Activated CD8-positive, alpha-beta T cell treated with anti-CD3 and anti-CD28 coated beads for 36 hours (primary cell): ENCODE measurements at places on chromosomes 3 and 15. TPM values are rescaled to one million over a fixed set of nuclear protein-coding genes. Genes with fewer than 3 reads are reported as not detected.
A peak's percentile ranks its signal among the peaks of the same experiment; 100 is the strongest.

Gene FSTL1
- total RNA-seq, result 1.0 TPM

Gene CCR8
- 0.34 TPM for total RNA-seq

Gene HTR3C
- total RNA-seq, result not detected

GRCh38 chr15:71011503-71012155 is 103.6 kb upstream of the THSD4 start:
- no peak overlapping the region for H3K4me3 ChIP-seq
- H3K27me3 ChIP-seq, result peaks cover 13% of the 10 kb centered on the region
- H3K4me1 ChIP-seq, result no peaks in the 10 kb centered on the region

- H3K36me3 ChIP-seq, result peaks cover 51% of the 10 kb centered on the region
- no peaks in the 10 kb centered on the region for H3K27me3 ChIP-seq
- H3K4me1 ChIP-seq, result peaks cover 48% of the 10 kb centered on the region
- peak; percentile 61 for DNase-seq
- H3K27ac ChIP-seq, result peak overlapping the region; percentile 94
Measured at GRCh38 chr3:152269056-152269830, 514 bp downstream of the MBNL1 start.

GRCh38 chr3:39038165-39038564 is 13.6 kb downstream of the SCN11A start:
- H3K27ac ChIP-seq, result no peak overlapping the region
- no peak overlapping the region for H3K4me3 ChIP-seq
- peaks cover 5% of the 10 kb centered on the region for H3K4me1 ChIP-seq
- no peaks in the 10 kb centered on the region for H3K27me3 ChIP-seq

- no peaks in the 10 kb centered on the region for H3K36me3 ChIP-seq
- no peak overlapping the region for H3K27ac ChIP-seq
- no peak overlapping the region for H3K4me3 ChIP-seq
- H3K27me3 ChIP-seq, result peaks cover 1% of the 10 kb centered on the region
- no peak for DNase-seq
Measured at GRCh38 chr15:53114960-53115359, 324.8 kb upstream of the ONECUT1 start.

GRCh38 chr3:12041446-12042041 is 37.4 kb downstream of the SYN2 start:
- no peak overlapping the region for H3K27ac ChIP-seq
- H3K27me3 ChIP-seq, result peaks cover 26% of the 10 kb centered on the region
- H3K36me3 ChIP-seq, result no peaks in the 10 kb centered on the region
- no peaks in the 10 kb centered on the region for H3K4me1 ChIP-seq
- no peak for DNase-seq
- no peak overlapping the region for H3K4me3 ChIP-seq

GRCh38 chr3:119677641-119677934 is 382 bp upstream of the COX17 start:
- DNase-seq, result no peak
- H3K27ac ChIP-seq, result peak overlapping the region; percentile 96
- H3K4me3 ChIP-seq, result peak overlapping the region; percentile 82
